Right forelimb (tissue), 1 donor: ENCODE measurements at places on chromosomes 6 and 20.

DNA sequence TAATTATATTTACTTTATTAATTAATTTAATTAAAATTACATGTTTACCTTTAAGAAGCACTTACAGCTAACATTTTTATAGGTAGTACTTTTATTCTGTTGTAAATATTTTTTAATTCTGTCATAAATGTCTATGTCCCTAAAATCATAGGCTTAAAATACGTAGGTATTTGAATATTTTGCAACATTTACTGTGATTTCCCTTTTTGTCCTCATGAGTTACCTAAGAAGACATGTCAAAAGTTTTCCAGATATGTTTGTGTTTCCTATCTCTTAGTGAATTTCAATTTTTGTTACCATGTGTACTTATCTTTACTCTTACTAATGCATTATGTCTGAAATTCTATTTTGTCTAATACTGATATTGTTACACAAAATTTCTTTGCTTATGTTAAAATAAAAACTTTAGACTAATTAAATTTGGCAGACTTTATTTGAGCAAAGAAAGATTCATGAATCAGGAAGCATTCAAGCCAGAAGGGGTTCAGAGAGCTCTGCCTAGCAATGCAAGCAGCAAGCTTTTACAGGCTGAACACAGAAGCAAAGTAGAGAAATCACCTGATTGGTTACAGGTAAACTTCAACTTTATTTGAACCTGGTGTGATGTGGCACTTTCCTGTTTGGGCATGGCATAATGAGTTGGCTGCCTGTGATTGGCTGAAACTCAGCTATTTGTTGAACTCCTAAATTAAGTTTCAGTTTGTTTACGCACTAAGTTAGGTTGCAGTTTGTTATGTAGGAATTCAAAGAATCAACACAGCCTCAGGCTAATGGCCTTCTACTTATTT, 123.2 kb upstream of the TMEM170B start:
- no peak for DNase-seq

- DNase-seq: peak; percentile 38
Observed at GRCh38 chr6:169957351-169957963, 206.0 kb downstream of the ERMARD start.

DNA sequence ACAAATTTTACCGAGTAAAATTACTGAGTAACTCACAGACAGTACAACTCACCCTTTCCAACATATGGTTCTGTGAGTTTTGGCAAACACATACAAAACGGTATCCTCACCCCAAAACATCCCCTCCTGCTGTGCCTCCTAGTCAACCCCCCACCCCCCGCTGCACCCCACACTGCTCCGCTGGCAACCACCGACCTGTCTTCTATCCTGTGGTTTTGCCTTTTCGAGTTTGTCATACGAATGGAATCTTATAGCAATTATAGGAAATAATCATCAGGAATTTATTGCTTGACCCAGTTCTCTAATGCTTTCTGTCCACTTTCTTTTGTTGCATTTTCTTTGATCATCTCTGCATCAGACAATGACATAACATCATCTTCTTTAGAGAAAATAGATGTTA, 312.3 kb downstream of the KIF16B start:
- DNase-seq: no peak

DNA sequence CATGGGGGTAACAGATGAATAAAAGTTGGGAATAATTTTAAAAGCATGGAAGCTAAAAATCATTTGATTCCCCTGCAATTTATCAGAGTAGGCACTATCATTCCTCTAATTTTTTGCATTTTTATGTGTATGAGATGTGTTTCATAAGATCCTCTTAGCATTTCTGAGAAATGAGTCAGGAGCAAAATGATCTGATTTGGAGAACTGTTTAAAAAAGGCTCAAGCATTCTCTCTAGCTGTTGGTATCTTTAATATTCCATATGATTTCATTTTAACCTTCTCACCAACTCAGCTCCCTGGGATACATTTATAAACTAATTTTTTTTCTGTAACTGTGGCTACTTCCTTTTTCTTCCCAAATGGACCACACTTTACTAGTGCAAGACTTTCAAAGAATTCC, 60.9 kb downstream of the MCHR2 start:
- DNase-seq: no peak

GRCh38 chr6:128310451-128310850, 209.9 kb downstream of the PTPRK start:
- no peak for DNase-seq

DNA sequence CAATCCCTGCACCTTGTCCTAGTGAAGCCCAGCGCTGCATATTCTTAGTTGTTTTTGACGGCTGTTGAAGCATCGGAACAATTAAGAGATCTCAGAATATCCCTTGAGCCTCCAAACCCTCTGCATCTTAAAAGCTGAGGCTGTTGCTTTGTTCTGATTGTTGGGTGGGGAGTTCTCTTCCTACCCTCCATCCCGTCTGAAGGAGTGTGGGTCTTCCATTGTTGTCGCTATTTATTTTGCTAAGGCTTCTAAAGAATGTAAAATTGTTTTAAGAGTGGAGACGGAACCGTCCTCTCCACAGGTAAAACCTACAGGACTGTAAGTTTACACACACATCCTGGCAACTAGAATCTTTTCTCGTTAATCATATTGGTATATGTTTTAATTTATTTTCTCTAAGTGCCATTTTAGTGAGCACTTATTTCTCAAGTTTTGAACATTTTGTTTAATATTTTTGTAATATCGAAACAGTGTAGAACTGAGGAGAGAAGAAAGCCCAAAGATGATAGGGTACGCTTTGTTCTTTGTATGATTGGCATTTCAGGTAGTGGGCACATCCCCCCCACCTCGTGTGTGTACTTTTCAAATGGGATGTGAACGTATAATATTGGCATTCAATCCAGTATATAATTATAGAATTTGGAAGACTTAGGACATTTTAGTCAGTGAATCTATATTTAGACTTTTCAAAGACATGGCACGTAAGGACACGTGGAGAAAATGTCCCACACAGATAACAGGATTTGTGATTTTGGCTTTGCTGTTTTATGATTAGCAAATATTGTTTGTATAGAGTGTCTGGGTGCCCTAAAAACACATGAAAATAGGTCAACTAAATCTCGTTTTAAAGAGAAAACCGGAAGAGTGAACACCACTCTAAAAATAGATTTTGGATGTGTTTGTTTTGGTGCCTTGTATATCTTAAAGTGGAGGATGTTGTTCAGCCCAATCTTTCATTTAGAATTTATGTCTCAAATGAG, 1.3 kb downstream of the RNF146 start:
- DNase-seq: no peak

DNA sequence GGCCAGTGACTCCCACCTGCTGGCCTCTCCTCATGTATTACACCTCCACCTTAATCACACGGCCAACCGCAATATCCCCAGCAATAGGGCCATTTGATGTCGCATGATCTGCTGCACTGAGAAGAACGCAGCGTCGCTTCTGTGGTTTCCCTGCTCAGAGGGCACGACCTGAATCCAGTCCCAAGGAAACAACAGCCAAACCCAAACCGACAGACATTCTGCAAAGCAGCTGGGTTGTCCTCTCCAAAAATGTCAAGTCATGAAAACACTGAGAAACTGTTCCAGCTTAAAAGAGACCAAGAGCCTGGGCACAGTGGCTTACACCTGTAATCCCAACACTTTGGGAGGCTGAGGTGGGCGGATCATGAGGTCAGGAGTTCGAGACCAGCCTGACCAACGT, 7.5 kb upstream of the BPI start:
- DNase-seq: no peak

GRCh38 chr6:87224971-87225370, 69.6 kb downstream of the ZNF292 start:
- DNase-seq: no peak

- DNase-seq: no peak
Observed at GRCh38 chr20:20546402-20546801, 166.0 kb downstream of the RALGAPA2 start.

GRCh38 chr6:102417368-102417998, 1024.0 kb downstream of the GRIK2 start:
- no peak for DNase-seq

- no peak for DNase-seq
Observed at GRCh38 chr6:125974214-125974866, 12.0 kb upstream of the TRMT11 start.

DNA sequence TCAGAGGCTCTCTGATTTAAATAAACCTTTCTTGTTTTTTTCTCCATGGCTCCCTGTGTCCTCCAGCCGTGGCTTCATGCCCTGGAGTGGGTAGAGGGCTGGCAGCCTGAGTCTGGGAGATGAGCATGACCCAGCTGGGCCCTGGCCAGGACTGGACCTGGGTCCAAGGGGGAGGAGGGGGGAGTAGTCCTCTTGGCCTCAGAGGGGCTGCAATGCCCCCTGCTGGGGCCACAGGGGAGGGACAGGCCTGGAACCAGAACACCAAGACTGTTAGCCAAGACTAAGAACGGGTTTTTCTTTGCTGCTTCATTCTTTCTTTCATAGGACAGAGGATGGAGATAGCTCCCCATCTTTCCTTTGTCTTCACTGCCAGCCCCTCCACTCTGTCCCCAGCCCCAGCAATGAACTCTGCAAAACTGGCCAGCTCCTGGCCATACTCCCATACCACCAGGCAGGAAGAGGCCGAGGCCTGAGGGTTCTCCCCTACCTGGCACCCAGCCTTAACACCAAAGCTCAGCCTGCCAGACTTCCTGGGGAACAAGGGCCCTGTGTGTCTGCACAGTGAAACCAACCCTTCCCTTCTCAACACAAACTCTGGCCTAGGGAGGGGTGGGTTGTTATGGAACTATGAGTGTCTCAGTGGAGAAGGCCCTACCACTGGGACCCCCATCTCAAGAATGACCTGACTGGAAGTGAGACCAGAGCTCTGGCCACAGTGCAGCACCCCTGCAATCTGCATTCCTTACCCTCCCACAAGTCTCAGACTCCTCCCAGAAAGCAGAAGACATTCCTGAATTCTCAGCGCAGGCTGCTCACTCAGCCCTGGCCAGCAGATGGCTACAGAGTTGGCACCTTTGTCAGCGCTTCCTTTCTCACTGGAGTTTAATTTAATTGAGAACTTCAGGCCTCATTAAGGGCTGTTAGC, 11.0 kb downstream of the SLC29A1 start:
- peak; percentile 88 for DNase-seq

GRCh38 chr6:18276610-18277236, 12.4 kb upstream of the DEK start:
- DNase-seq: no peak

DNA sequence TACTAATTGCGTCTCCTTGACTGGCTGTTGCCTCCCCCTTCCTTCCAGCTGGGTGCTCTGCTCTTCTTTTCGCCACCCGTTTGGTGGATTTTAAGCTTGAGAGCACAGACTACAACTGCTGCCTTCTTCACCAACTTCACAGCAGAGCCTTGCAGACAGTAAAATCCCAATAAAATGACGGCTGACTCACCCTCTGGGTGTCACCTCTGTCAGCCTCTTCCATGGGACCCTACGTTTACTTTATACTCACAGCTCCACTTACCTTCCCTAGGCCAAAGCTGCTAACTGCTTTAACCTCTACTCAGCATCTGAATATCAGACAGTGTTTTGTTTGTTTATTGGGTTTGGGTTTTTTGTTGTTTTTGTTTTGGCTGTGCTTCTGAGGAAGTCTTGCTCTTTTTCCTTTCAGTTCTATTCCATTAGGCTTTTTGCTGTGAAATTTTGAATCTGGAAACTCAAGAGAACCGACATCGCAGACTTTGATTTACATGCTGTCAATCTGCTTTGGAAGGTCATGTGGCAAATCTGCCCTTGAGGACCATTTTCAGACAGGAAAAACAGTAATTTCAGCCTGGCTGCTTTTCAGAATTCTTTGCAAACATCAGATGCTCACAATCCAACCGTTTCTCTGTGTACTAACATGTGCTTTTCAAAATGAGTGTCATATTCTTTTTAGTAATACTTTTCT, 2.4 kb downstream of the AGPAT4 start:
- DNase-seq: no peak

- DNase-seq: no peak
Observed at GRCh38 chr20:61640131-61640870, 388.2 kb downstream of the CDH4 start.
